ENCODE measurements at places on chromosomes 3 and 15.

DNA sequence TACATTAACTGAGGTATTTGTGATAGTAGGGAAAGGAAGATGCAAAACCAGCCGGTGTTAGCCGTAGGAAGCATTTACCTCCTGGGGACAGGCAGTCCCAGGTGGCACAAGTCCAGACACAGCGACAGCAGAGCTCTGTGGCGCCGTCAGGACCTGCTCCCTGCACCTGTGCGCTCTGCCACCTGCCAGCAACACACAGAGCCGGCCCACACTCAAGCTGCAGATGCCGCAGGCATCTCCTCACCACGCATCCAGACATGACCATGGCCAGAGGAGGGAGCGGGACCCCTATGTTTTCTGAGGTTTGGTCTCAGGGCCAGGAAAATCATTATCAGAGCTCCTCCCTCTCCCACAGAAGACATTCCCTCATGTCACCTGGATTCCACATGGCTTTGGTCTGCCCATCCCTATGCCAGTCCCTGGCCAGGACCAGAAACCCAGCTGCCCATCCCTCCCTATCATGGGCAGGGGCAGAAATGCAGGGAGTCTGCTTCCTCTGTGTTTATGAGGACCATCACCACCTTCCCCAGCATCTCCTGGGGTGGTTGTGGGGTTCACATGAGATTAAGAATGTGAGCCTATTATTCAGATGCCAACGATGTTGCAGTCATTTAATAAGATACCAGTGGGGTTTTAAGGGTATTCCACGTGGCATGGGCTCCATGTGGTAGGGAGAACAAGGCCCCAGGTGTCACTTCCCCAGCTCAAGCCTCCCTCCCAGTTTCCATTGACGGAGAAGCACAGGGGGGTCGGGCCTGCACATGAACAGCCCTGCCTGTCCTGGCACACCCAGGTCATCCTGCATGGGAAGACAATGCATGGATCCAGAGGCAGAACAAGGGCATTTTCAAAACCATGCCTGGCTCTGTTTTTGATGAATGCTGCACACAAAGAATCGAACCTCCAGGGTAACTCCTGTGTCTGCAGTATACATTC is 251.1 kb downstream of the OCA2 start:
- no peak for DNase-seq

- DNase-seq: no peak
Observed at GRCh38 chr15:45179221-45179985, 8.4 kb downstream of the SHF start.

- DNase-seq: no peak
Observed at GRCh38 chr15:74982183-74982582, 13.2 kb upstream of the SCAMP5 start.

DNA sequence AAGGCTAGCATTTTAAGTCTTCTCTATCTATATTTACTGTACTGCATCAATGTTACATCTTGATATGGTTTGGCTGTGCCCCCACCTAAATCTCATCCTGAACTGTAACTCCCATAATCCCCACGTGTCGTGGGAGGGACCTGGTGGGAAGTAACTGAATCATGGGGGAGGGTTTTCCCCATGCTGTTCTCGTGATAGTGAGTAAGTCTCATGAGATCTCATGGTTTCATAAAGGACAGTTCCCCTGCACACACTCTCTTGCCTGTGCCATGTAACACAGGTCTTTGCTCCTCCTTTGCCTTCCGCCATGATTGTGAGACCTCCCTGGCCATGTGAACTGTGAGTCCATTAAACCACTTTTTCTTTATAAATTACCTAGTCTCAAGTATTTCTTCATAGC is 161.5 kb downstream of the TBC1D5 start:
- DNase-seq: no peak

GRCh38 chr3:183268366-183268765 is 15.3 kb downstream of the B3GNT5 start:
- DNase-seq: no peak

DNA sequence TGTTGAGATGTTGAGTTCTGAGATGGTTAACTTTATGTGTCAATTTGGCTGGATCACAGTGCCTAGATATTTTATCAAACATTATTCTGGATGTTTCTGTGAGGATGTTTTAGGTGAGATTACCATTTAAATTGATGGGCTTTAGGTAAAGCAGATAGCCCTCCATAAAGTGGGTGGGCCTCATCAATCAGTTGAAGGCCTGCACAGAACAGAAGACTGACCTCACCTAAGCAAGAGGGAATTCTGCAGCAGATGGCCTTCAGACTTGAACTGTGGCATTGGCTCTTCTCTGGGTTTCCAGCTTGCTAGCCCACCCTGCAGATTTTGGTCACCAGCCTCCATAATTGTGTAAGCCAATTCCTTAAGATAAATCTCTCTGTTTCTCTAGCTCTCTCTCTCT is 260.4 kb upstream of the VEPH1 start:
- DNase-seq: no peak

DNA sequence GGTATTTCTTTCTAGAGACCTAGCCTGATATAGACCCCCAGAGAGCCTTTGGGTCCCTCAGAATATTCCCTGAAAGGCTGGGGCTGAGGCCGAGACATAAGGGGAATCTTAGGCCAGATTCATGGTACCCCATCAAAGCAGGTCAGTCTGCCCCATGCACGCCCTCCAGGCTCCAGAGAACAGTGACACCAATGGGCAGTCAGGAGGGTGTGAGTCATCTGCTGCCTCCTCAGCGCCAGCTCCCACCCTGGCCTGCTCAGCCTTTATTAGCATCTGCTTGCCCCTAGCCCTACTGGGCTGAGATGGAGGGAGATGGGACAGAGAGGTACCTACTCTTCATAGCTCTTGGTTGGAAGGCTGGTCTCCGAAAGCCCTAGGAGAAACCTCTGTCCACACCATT is 14.3 kb upstream of the CAMKV start:
- peak; percentile 22 for DNase-seq

- no peak for DNase-seq
Observed at GRCh38 chr3:5271372-5271683, 83.8 kb downstream of the EDEM1 start.

- DNase-seq: no peak
Observed at GRCh38 chr3:43627360-43627759, 5.5 kb upstream of the ANO10 start.

- DNase-seq: peak; percentile 93
Observed at GRCh38 chr3:184133840-184134745, 1.1 kb upstream of the EIF2B5 start.

- no peak for DNase-seq
Observed at GRCh38 chr15:93583968-93584367, 495.0 kb upstream of the RGMA start.

DNA sequence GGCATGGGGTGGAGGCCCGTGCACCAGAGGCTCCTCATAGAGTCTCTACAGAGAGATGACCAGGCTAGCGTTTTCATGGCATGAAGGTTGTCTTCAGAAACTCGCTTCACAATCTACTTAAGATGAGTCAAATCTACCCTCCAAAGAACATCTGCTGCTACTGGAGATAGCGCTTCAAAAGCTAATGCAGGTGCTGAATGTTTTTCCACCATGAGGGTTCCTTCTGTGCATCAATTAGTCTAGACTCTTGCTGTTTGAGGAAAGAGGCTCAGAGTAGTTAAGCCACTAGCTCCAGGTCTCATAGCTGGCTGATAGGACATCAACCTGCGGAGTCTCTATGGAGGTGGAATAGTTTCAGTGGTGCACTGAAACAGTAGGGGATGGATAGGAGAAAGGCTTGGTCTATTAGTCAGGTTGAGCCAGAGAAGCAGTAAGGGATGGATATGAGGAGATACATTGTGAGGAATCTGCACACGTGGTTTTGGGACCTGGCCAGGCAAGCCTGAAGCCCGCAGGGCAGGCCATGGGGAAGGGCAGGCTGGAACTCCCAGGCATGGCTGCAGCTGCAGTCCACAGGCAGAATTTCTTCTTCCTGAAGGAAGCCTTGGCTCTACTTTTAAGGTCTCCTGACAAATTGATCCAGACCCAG is 117.5 kb downstream of the APBA2 start:
- DNase-seq: no peak

DNA sequence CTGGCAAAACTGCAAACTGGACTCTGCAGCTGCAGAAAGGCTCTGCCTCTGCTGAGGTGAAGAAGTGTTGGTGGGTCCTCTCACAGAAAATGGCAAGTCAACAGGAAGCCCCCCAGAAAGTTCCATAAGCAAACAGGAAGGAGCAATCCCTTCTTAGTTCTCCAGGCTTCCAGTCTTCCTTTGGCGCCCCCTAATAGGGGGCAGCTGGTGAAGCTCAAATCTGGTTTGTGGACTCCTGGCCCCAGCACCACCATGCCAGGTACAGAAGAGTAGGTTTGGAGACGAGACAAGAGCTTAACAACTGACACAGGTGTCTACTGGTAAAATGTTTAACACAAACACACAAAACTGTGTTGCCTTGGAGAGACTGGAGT is 35.5 kb downstream of the LEO1 start:
- DNase-seq: no peak

GRCh38 chr3:117366574-117366973 is 657.0 kb downstream of the TUSC7 start:
- no peak for DNase-seq

DNA sequence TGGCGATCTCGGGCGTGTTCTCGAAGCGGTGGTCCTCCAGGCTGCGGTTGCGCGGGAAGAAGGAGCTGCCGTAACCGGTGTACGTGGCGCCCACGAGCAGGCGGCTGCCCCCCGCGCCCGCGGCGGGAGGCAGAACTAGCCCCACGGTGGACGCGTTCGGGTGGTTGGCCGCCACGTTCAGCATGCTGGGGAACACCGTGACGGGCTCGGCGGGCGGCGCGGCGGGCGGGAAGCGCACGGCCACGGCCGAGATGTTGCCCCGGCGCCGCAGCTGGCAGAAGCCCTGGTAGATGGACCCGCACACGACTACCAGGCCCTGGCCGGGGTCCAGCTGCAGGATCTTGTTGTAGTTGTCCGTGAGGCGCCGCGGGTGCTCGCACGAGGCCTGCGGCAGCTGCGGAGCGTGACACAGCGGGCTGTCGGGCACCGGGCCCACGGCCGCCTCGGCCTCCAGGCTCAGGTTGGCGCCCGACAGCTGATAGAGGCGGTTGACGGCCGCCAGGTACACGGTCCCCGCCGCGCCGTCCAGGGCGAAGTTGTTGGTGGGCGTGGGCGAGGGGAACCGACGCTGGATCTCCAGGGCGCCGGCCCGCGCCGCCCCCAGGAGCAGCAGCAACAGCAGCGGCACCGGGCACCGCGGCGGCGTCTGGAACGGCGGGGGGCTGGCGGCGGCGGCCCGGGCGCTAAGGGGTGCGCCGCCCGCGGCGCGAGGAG is 397 bp downstream of the PLXND1 start:
- peak; percentile 66 for DNase-seq

DNA sequence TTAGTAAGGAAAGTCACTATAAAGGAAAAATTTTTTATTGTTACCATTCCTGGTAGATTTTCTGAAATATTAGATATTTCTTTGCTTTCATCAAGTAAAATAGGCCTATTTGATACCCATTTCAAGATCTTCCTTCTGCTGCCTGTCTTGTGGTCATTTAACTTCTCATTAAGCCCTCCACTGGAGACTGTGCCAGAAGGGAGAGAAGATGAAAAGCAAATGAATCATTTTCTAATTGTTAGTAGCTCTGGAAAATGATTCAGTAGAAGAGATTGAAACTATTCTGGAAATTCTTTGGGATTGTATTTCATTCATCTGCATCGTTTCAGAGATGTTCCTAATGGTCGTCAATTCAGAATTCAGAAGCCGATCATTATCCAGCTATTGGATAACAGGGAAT is 3.2 kb downstream of the KCTD6 start:
- no peak for DNase-seq

DNA sequence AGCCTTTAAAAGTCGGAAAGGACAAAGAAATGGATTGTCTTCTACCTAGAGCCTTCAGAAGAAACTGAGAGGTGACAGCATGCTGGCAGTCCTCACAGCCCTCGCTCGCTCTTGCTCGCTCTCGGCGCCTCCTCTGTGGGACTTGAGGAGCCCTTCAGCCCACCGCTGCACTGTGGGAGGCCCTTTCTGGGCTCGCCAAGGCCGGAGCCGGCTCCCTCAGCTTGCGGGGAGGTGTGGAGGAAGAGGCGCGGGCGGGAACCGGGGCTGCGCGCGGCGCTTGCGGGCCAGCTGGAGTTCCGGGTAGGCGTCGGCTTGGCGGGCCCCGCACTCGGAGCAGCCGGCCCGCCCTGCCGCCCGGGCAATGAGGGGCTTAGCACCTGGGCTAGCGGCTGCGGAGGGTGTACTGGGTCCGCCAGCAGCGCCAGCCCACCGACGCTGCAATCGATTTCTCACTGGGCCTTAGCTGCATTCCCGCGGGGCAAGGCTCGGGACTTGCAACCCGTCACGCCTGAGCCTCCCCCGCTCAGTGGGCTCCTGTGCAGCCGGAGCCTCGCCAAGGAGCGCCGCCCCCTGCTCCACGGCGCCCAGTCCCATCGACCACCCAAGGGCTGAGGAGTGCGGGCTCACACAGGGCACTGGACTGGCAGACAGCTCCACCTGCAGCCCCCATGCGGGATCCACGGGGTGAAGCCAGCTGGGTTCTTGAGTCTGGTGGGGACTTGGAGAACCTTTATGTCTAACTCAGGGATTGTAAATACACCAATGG is 953.8 kb upstream of the GBE1 start:
- no peak for DNase-seq

All from RKO (cell line).